ENCODE measurements at places on chromosomes 12 and 14. TPM values are rescaled to one million over a fixed set of nuclear protein-coding genes. Genes with fewer than 3 reads are reported as not detected.

The MAP3K9 gene
- 0.13 TPM for total RNA-seq

The LUM gene
- total RNA-seq = 528 TPM

The NDUFA9 gene
- total RNA-seq = 112 TPM

The MYH6 gene
- 0.66 TPM for total RNA-seq

The PRICKLE1 gene
- 12.9 TPM for total RNA-seq

The DACT1 gene
- total RNA-seq = 26.6 TPM

The WNT5B gene
- total RNA-seq = 38.8 TPM

The RNU6-7 gene
- total RNA-seq = not detected

The ERP29 gene
- 55.3 TPM for total RNA-seq

The TMED8 gene
- total RNA-seq = 4.5 TPM

The NKX2-1 gene
- not detected for total RNA-seq

The TOMM20L gene
- total RNA-seq = not detected

The NCOR2 gene
- total RNA-seq = 48.1 TPM

The SCNN1A gene
- not detected for total RNA-seq

Data from muscle of leg (tissue), 16 donors.